ENCODE measurements at places on chromosomes 2 and 18. TPM values are rescaled to one million over a fixed set of nuclear protein-coding genes. Genes with fewer than 3 reads are reported as not detected.

The FRZB gene
- polyA plus RNA-seq, result 24.1 TPM

The C1GALT1C1L gene
- 1.0 TPM for polyA plus RNA-seq

The SPR gene
- 5.5 TPM for polyA plus RNA-seq

The MYCN gene
- 5.5 TPM for polyA plus RNA-seq

The CGREF1 gene
- 1.0 TPM for polyA plus RNA-seq

The ROCK1 gene
- 33.5 TPM for polyA plus RNA-seq

The WDPCP gene
- 7.5 TPM for polyA plus RNA-seq

The MCFD2 gene
- polyA plus RNA-seq, result 40.0 TPM

The TSN gene
- 47.8 TPM for polyA plus RNA-seq

The EPB41L5 gene
- 15.0 TPM for polyA plus RNA-seq

The PSMA8 gene
- polyA plus RNA-seq, result not detected

The SALL3 gene
- polyA plus RNA-seq, result not detected

The SKA1 gene
- polyA plus RNA-seq, result 2.6 TPM

The HNMT gene
- polyA plus RNA-seq, result 18.9 TPM

The ATP6V1C2 gene
- 3.3 TPM for polyA plus RNA-seq

The SCN9A gene
- polyA plus RNA-seq, result 3.5 TPM

The UCN gene
- 1.9 TPM for polyA plus RNA-seq

The SUPT7L gene
- polyA plus RNA-seq, result 31.7 TPM

Measured in forelimb muscle (tissue), 1 donor.